ENCODE measurements at places on chromosomes 4 and X. TPM values are rescaled to one million over a fixed set of nuclear protein-coding genes. Genes with fewer than 3 reads are reported as not detected.

The PTCHD1 gene
- not detected for total RNA-seq

The SHROOM4 gene
- 0.02 TPM for total RNA-seq

The ANXA3 gene
- 5.1 TPM for total RNA-seq

The PSAPL1 gene
- not detected for total RNA-seq

The RAB41 gene
- not detected for total RNA-seq

The PDLIM5 gene
- total RNA-seq = 25.9 TPM

The ETDA gene
- not detected for total RNA-seq

The PPEF2 gene
- 0.10 TPM for total RNA-seq

The CT45A10 gene
- not detected for total RNA-seq

The CDS1 gene
- 0.47 TPM for total RNA-seq

The PPP4R3C gene
- not detected for total RNA-seq

The SGMS2 gene
- 0.32 TPM for total RNA-seq

The TMEM150C gene
- 0.15 TPM for total RNA-seq

The TCP11X2 gene
- 0.40 TPM for total RNA-seq

The BEND4 gene
- 0.47 TPM for total RNA-seq

The DMP1 gene
- total RNA-seq = not detected

The PROM1 gene
- total RNA-seq = not detected

The SLC2A9 gene
- 1.7 TPM for total RNA-seq

The ENPP6 gene
- not detected for total RNA-seq

The FAM50A gene
- total RNA-seq = 58.1 TPM

The GSX2 gene
- not detected for total RNA-seq
